ENCODE measurements at places on chromosomes 4 and X.

DNA sequence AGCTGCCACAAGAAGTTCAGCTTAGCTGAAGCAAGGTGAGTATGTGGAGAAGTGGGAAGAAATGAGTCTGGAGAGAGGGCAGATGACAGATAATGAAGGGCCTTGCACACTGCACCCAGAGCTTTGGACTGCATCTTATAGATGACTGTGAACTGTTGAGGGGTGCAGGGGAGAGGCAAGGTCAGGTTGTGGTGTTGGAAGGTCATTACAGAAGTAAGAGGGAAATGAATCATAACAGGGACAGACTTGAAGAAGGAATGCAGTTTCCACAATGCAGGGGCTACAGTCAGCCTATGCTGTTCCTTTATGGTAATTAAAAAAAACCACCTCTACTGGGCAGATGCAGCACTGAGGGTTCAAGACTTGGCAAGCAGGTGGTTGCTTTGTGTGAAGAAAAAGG is 4.8 kb upstream of the IGFBP7 start:
- DNase-seq: peak; percentile 86

DNA sequence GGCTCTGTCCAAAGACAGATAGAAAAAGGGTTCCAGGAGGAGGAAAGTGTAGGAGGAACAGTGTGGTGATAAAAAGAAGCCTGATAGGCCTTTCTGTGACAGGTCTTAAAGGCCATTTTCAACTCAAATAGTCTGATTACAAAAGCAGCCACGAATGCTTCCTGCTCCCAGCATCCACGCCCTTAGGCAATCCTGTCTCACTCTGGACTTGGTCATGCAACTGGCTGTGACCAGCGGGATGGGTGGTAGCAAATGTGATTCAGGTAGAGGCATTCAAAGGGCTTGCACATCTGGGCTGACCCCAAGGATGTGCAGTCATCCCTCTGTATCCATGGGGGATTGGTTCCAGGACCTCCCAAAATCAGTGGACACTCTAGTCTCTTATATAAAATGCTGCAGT is 14.4 kb upstream of the SEPSECS start:
- DNase-seq: peak; percentile 73

DNA sequence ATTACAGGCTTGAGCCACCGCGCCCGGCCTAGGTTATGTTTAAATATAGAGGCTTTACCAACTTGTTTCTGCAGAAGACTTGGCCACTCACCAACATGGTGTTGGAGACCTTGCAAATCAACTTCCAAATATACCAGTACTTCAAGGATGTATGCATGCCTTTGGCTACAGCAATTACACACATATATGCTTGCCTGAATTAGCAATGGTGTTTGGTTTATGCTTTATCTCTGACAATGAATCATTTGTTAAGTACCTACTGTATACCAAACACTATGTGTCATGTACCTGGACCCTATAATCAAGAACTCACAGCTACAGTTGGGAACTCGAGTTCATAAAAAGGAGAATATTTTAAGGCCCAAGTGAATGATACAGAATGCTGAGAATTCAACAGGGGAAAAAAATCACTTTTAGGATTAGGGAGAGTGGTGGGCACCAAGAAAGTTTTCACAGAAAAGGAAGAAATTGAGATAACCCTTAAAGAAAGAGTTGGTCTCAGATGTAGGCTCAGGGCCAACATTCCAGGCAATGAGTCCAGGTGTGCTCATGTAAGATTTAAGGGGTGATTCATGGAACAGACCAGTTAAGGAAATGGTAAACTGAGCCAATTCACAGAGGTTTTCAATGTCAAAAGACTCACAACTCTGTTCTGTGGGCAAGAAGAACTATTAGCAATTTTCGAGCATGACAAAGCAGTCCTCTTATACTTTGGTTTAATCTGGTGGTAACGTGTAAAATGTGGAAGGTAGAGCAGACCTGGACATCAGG is 98.9 kb downstream of the BCOR start:
- no peak for DNase-seq

DNA sequence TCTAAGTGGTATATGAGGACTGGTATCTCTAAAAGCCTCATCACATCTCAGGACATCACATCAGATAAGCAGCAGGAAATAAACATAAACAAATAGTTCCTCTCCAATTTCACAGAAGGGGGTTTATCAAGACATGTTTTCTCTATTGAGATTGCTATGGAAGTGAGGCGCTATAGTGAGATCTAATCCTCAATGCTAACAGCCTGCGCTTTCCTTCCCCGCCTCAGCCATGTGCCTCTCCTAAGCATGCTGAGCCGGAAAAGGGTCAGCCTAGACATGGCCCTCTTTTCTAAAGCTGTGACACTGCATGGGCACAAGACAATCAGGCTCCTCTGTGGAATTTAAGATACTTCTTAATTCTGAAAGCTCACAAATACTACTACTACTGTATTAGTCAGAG is 286.1 kb downstream of the INPP4B start:
- DNase-seq: no peak

DNA sequence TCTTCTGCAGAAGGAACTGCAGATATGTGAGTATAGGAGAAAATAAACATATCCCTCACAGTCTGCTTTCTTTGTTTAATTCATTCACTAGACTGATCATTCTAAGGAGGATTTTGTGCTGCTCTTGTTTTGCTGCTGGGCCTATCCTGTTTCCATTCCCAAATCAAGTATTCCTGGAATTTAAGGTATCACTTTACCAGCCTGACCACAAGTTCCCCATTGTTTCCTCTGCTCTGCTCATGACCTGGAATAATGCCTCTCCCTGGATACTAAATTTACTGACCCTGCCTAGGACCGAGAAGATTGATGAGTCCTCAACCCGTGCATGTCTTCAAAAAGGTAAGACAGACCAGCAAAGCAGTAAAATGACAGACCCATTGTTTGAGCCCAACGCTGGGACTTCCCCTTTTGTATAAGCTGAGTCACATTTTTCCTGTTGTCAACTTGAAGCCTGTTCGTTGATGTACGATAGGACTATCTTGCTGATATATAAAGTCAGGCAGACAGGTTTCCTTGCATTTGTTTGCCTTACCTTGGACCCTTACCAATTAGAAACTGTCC is 85.5 kb upstream of the TET2 start:
- DNase-seq: no peak

- DNase-seq: peak; percentile 79
These were observed 298.9 kb downstream of the PDGFC start for GRCh38 chr4:156672492-156673305.

Measured in EH (cell line).